ENCODE measurements at places on chromosomes 12 and 14. TPM values are rescaled to one million over a fixed set of nuclear protein-coding genes. Genes with fewer than 3 reads are reported as not detected.

GRCh38 chr12:14187002-14187401, 178.5 kb upstream of the ATF7IP start:
- no peaks in the 10 kb centered on the region for H3K4me1 ChIP-seq
- peaks cover 20% of the 10 kb centered on the region for H3K27me3 ChIP-seq
- H3K36me3 ChIP-seq: no peaks in the 10 kb centered on the region

DNA sequence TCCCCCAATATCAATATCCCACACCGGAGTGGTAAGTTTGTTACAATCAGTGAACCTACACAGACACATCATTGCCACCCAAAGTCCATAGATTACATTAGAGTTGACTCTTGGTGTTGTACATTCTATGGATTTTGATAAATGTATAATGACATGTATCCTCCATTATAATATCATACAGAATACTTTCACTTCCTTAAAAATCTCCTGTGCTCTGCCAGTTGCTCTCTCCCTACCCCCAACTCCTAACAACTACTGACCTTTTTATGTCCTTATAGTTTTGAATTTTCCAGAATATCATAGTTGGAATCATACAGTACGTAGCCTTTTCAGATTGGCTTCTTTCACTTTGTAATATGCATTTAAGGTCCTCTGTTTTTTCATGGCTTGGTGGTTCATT, 48.4 kb downstream of the SLC4A8 start:
- DNase-seq: no peak
- H3K36me3 ChIP-seq: no peaks in the 10 kb centered on the region
- no peaks in the 10 kb centered on the region for H3K4me1 ChIP-seq
- H3K27ac ChIP-seq: no peak overlapping the region

Gene MYRFL
- total RNA-seq: not detected

GRCh38 chr12:95608252-95609033, 57.2 kb upstream of the USP44 start:
- DNase-seq: peak; percentile 83
- H3K27ac ChIP-seq: peak overlapping the region; percentile 94
- no peaks in the 10 kb centered on the region for H3K27me3 ChIP-seq
- H3K4me3 ChIP-seq: peak overlapping the region; percentile 24
- H3K4me1 ChIP-seq: peaks cover 20% of the 10 kb centered on the region
